ENCODE measurements at places on chromosomes 2 and 18.

DNA sequence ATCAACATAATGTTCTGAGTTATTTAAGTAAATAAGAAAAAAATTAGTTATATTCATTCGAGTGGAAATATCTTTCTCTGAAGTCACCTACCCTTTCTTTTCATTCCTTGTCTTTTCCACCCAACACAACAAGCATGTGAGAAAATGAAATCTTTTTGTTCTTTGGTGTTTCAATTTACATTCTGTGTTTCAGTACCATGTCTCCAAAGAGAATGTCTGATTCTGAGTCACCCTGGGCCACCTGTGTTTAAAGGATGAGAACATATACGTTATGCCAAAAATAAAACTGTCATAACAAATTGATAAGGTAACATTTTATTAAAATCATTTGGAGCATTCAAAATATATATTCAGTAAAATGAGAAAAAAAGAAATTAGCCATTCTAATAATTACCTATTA, 470.8 kb downstream of the ZNF804A start:
- no peak for DNase-seq

GRCh38 chr2:186927867-186928191, 78.9 kb upstream of the ZSWIM2 start:
- DNase-seq = no peak

GRCh38 chr2:161905389-161906046, 168.5 kb downstream of the DPP4 start:
- no peak for DNase-seq

DNA sequence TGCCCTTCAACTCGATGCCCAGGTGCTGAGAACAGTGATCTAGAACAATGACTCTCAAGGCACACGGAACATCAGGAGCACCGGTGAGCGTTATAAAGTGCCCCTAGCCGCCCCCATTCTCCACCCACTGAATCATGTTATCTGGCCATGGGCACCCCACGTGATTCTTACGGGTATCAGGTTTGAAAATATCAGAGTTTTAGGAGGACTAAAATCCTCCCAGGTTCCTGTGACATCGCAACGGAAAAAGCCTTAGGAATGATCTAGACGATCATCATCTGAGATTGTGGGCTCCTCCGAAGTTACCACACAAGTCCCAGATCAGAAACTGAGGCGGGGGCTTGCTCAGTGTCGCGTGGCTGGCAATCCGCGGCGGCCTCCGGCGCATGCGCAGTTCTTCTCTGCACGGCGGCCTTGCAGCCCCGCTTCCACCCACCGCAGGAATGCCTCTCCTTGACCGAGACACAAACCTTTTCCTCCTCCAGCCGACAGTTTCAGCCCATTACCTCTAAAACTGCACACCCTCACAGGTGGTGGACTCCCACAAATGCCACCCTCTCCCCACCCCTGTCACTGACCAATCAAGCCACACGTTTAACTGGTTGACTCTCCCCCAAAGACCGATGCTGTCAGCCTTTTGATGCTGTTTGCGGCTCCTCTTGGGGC, 5.8 kb upstream of the MRPL33 start:
- no peak for DNase-seq

- no peak for DNase-seq
Measured at GRCh38 chr2:32463110-32463509, 106.3 kb downstream of the BIRC6 start.

DNA sequence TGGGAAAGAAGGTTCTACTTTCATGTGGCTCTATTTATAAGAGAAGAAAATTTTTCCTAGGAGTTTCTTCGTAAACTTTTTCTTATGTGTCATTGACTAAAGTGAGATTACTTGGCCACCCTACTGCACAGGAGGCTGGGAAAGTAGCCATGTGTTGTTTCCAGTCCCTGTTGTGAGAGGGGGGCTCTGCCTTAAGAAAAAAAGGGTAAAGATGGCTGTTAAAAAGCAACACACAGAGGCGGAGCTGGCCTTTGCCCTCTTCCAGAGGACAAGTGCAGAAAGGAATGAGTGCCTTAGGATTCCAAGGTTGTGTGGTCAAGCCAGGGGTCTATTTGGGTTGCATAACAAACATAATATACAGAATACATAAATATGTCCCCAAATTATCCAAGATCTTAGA, 230.0 kb upstream of the CXCR4 start:
- DNase-seq = no peak

DNA sequence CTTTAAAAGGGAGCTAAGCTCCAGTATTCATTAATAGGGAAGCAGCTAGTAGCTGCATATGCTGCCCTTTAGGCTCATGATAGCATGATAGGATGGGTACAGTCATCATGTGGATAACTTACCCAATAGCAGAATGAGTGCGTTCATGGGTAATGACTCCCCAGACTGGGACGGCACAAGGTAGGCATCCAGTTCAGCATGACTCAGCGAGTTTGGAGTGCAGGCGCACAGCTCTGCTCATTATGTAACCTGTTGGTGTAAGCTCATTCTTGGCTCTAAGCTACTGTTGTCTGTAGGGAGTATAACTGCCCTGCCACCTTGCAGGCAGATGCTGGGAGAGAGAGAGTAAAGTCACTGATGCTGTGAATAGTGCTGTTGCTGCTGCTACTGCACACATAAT, 209.2 kb upstream of the SYT4 start:
- no peak for DNase-seq
